ENCODE measurements at places on chromosomes 6 and 20. TPM values are rescaled to one million over a fixed set of nuclear protein-coding genes. Genes with fewer than 3 reads are reported as not detected.

ZBTB9 gene
- 2.6 TPM for total RNA-seq

ZNF831 gene
- total RNA-seq: not detected

BTN1A1 gene
- not detected for total RNA-seq

DEFB125 gene
- total RNA-seq: not detected

MAP7 gene
- 0.10 TPM for total RNA-seq

DZANK1 gene
- total RNA-seq: 1.8 TPM

REM1 gene
- 1.2 TPM for total RNA-seq

OPN5 gene
- not detected for total RNA-seq

MAPK13 gene
- total RNA-seq: 5.6 TPM

KIZ gene
- total RNA-seq: 17.6 TPM

GPRC6A gene
- total RNA-seq: not detected

CFAP61 gene
- total RNA-seq: not detected

GPR6 gene
- not detected for total RNA-seq

ELOVL2 gene
- 4.1 TPM for total RNA-seq

LAMA2 gene
- 573 TPM for total RNA-seq
